Hematopoietic multipotent progenitor cell treated with erythropoietin and hydrocortisone succinate and interleukin-3 and kit ligand, for 6 days (in vitro differentiated cells): ENCODE measurements at places on chromosomes 2 and 18.

DNA sequence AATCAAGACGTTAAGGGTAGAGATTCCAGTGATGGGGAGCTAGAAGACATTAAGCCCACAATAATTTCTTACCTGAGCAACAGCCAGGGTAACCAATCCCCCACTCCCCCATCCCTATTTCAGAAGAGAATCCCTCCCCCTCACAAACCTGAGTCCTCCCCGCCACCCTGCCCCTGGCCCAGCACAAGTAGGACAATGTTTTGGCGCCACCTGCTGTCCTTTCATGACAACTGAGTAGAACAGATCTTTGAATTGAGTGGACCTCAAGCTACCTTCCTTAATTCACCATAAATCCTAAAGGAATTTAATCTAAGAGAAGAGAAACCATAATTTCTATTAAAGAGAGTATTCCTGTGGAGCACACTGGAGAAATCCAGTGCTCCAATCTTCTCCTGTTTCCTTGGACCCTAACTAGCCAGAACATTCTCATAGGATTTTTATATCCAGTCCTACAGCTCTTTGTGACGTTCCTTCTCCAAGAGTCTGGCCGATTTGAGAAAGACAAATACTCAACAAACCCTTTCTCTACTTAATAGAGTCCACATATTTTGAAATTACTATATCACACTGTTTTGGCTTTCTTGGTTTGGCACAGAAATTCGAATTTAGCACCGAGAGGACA, 41.1 kb downstream of the NHEJ1 start:
- DNase-seq: peak; percentile 86

DNA sequence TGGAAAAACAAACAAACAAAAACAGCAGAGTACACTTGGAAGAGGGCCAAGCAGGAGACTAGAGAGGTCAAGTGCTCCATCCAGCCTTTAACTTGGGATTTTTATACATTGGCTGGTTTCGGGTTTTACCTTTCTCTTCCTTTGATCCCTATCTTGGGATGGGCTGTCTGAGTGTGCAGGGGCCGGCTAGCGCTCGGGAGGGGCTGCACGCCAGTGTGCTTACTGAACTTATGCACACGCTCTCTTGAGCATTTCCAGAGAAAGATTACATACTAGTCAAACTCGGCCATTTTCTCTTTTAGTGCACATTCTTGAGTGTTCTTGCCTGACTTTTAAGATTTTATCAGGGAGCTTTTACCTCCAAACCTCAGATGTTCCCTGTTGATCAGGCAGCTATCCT, 707.8 kb downstream of the DSC3 start:
- DNase-seq: no peak

DNA sequence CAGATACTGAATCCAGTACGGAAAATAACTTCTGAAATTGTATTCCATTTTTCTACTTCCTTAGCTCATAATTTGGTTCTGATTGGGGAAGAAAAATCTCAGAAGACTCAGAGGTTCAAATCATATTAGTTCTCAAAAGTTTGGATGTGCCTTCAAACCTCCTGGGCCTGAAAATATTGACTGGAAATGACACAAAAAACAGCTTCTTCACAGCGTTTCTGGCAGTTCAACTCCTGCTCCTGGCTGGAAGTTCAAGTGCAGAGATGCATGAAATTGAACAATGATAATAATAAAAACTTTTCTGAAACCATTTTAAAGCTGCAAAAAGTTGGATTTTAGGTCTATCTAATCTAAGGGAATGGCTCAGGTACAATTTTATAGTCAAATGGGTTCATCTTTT, 1459.9 kb upstream of the CELF4 start:
- no peak for DNase-seq

DNA sequence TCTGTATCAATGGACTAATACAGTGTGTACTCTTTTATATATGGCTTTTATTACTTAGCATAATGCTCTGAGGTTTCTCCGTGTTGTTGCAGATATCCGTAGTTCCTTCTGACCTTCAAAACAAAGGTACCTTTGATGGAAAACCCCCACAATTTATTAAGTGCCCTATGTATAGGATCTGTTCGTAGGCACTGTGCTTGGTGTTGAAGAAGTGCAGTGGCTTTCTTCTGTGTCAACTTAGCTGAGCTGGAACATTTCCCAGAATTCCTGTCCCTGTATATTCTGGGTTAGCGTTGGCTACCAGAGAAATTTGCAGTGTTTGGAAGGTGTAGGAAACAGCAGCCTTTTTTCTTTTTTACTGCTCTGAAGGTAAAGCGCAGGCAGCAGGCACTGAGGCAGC, 56.3 kb upstream of the MSH2 start:
- no peak for DNase-seq

DNA sequence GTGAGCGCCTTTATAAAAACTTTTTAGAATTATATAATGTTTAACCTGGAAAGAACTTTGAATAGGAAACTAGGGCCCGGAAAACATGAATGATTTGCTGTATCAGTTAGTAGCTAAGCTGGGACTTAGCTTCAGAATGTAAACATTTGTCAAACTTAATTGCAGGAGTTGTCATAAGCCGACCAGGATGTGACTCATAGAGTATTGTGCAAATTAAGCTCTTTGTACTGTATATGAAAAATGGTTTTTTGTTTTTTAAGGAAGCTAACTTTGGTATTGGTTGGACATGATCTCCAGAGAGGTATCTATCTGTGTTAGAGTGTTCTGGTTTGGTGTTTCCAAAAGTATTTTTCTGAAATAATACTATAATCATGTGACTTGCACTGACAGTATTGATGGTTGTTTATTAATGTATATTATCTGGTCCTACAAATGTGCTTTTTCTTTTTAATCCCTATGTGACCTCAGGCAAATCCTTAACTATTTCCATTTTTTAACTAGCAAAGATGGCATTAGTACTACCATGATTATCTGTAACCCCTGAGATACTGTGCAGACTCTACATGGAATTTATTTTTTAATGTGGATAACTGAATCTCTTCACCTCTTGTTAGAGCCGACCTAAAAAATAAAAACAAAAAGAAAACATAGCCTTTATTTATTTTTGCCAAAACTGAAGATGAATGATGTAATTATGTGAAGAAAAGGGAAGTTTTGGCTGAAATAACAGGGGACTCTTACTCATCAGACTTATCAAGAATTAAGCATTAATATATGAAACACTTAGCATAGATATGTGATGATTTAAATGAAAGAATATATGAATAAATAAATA, 11.7 kb downstream of the YIPF4 start:
- no peak for DNase-seq

GRCh38 chr2:44642123-44642857, 280.5 kb downstream of the CAMKMT start:
- DNase-seq: peak; percentile 14

DNA sequence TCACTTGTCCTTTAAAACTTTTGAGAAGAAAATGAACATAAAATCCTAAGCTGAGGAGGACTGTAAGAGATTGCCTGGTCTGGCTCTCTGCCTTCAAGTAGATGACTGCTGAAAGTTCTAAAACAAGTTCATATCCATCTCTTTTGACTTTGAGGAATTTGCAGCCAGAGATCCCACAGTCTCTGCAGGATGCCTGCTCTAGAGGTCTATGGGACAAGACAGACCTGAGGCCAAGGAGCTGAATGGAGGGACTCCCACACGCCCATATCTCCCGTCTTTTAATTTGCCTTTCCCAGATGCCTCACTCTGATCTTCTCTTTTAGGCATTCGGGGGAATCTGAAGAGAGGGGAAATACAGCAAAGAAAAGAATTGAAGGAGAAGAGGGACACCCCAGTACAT, 255.9 kb upstream of the RASGRP3 start:
- no peak for DNase-seq

DNA sequence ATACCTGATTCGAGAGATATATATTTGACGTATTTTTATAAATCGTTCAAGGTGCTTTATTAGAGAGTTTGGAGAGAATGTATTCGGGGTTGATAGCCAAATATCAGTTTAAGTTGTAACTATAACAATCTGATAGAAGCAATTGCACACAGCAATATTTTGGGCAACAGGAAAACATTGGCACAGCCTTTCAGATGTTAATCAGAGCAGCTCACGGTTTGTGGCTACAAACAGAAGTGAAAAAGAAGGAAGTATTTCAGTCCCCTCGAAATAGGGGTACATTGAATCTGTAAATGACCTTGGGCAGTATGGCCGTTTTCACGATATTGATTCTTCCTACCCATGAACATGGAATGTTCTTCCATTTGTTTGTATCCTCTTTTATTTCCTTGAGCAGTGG, 20.6 kb downstream of the SERPINB10 start:
- peak; percentile 74 for DNase-seq

DNA sequence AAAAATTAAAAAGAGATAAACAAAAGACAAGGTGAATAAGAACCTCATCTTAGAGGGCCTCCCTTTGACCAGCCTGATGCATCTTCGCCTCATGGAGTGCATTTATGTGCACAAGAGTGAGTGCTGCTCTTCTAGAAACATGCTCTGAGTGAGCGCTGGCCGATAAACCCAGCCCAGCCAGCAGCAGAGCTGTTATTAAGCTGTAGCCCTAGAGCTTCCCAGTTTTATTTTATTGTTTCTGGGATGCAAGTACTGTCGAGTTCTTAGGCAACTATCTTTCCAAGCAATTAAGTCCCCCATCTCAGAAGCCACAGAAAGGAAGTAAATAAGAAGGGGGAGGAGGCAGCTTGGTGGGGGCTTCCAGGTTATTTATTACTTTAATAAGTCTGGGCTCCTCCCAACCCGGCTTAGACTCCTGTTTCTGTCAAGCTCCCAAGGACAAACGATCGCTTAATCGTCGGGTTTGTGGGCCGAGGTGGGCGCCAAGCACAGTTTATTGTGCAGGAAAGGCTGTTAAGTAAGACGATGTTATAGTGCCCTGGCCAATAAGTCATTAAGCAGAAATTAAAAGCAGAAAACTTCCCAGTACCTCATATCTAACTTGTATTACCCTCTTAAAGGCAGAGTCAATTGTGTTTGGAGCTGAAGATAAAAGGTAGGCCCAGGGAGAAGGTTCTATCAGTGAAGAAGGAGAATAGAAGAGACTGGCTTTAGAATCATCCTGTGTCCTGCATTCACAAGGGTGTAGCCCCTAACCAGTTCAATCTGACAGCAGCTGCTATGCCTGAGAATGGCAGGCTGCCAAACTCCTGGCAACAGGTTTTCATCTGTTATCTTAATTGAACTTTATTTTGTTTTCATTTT, 176.3 kb downstream of the PIK3C3 start:
- DNase-seq: no peak

DNA sequence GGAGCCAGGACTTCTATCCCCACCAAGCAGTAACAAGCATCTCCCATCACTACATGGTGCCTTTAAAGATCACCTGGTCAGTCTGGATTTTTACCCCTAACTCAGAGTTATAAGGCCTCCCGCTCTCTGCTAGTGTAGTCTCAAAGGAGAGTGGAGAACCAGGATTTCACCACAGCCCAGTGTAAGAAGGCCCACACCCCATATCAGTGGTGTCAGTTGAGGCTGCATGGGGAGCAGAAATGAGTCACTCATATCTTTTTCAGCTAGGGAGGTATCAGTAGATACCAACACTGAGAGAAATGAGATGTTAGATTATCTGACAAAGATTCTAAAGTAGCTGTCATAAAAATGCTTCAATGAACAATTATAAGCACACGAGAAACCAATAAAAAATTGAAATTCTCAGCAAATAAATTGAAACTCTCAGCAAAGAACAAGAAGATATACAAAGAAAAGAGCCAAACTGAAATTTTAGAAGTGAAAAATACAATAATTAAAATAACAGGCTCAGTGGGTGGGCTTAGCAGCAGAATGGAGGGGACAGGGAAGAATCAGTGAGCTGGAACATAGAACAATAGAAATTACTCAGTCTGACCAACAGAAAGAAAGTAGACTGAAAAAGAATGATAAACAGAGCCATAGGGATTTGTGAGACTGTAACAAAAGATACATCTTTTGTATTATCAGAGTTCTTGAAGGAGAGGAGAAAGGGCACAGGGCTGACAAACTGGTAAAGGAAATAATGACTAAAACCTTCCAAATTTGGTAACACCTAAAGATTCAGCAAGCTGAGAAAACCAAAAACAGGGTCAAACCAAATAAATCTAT, 257.7 kb downstream of the ANAPC1 start:
- peak; percentile 79 for DNase-seq

GRCh38 chr2:86223927-86224560, 24.8 kb downstream of the MRPL35 start:
- DNase-seq: no peak

DNA sequence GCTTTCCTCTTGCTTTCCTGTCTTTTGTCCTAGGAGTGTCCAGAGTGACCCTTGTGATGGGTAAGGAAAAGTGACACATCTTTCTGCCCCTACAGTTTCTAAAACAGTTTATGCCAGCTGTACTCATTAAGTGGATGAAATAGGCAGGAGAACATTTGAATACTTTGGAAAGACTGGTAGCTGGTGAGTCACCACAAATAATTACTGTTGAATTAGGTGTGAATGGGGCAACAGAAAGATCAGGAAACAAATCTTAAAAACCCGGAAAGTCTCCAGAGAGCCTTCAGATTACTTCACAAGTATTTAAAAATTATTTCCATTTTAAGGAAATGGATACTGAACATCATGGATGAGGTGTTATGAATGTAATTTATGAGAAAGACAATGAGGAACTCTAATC, 278.5 kb downstream of the CLIP4 start:
- no peak for DNase-seq

- peak; percentile 28 for DNase-seq
Measured at GRCh38 chr2:152049541-152049940, 49.3 kb downstream of the CACNB4 start.

- no peak for DNase-seq
Measured at GRCh38 chr2:73859721-73860586, 31.2 kb downstream of the STAMBP start.

- peak; percentile 83 for DNase-seq
Measured at GRCh38 chr2:179410552-179411356, 146.1 kb upstream of the SESTD1 start.

DNA sequence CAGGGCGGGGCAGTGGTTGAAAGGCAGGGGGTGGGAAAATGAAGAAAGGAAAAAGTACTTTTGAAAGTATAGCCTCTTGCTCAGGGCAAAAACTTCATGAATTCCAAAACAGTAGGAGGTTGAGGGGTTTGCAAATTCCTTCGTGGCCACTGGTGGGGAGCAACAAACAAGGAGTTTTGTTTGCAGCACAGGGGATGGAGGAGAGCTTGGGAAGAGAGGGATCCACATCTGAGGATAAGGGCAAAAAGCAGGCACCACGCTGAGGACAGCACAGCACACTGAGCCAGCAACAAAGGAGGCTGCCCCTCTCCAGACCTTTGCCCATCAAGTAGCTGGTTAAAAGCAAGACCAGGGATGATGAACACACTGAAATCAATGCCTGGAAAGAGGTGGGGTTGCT, 148.9 kb downstream of the TCF4 start:
- DNase-seq: no peak

DNA sequence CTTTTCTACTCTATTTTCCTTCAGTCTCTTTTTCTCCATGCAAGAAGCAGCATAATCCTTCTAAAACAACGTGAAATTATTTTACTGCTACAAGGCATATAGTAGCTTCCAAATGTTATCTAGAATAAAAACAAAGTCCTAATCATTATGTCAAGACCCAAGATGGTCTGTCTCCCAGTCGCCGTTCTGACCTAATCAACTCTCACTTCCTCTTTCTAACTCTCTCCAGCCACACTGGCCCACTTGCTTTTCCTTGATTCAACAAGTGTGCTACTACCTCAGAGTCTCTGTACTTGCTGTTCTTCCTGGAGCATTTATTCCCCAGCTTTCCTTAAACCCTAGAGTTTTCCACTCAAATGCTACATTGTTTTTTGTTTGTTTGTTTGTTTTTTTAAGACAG, 1491.2 kb downstream of the LRP1B start:
- DNase-seq: no peak
